ENCODE measurements at places on chromosomes 13 and 19. TPM values are rescaled to one million over a fixed set of nuclear protein-coding genes. Genes with fewer than 3 reads are reported as not detected.

FPR3 gene
- under 0.01 TPM for total RNA-seq

PLK5 gene
- not detected for total RNA-seq

KIRREL2 gene
- total RNA-seq = not detected

TRAPPC6A gene
- 40.7 TPM for total RNA-seq

AMH gene
- 1.3 TPM for total RNA-seq

KCNRG gene
- 9.5 TPM for total RNA-seq

ITPKC gene
- 16.7 TPM for total RNA-seq

C13orf42 gene
- not detected for total RNA-seq

VSTM1 gene
- total RNA-seq = not detected

COL5A3 gene
- 2.6 TPM for total RNA-seq

COX6B2 gene
- total RNA-seq = not detected

PODNL1 gene
- total RNA-seq = not detected

KLK8 gene
- not detected for total RNA-seq
